ENCODE measurements at places on chromosomes 7 and 10.

- no peak for DNase-seq
Observed at GRCh38 chr10:16662923-16663322, 141.2 kb upstream of the C1QL3 start.

DNA sequence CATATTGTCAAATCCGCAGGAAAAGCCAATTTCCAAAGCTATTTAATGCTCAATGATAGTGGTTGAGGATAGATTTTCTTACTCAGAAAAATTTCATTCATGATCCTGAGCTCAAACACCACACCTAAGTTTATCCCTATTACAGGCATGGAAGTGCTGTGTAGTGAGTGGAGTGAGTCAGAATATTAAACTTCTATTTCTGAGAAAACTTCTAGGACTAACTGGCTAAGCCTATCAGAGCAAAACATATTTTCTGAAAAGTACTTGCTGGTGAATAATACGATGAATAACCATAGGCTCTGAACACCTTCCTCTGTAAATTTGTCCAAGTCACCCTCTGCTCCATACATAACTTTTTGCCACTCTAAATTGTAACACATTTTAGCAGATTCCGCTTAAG is 221.5 kb downstream of the SUGCT start:
- no peak for DNase-seq

GRCh38 chr7:150838965-150839650 is 13.2 kb upstream of the AOC1 start:
- no peak for DNase-seq

DNA sequence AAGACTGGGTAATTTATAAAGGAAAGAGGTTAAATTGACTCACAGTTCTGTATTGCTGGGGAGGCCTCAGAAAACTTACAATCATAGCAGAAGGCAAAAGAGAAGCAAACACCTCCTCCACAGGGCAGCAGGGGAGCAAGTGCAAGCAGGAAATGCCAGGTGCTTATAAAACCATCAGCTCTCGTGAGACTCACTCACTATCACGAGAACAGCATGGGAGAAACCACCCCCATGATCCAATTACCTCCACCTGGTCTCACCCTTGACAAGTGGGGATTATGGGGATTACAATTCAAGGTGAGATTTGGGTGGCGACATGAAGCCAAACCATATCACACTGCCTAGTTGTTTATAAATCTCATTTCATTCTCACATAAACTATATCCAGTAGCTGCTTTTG is 28.0 kb upstream of the CPN1 start:
- no peak for DNase-seq

- no peak for DNase-seq
Observed at GRCh38 chr7:7249814-7250213, 67.5 kb downstream of the C1GALT1 start.

DNA sequence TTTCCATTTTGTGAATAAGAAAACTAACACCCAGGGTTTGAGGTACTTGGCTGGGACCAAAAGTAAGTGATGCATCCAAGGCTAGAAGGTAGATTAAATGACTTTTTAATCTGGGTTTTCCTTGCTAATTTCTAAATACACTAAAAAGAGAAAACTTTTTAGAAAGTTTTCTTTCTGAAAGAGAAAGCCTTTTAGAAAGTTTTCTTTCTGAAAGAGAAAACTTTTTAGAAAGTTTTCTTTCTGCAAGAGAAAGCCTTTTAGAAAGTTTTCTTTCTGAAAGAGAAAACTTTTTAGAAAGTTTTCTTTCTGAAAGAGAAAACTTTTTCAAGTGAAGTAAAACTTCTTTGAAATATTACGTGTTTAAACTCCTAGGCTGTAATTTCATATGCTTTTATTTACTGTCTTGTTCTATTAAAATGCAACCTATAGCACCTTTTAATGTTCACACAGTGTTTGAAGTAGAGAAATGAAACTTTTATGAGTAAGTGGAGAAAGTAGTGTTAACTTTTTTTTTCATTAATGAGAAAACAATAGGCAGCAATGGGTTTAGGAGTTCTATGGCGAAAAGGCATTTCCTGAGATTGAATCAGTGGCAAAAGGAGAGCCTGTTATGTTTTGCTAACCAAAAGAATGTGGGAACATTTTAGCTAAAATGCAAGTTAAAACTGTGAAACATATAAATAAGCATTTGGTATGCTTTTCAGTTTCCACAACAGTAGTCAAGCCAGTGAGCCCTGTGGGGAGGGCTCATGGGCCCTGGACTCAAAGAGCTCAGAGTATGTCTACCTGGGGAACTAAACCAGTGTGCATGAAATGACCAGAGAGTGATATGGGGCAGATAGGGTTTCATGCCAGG is 103.7 kb downstream of the RBM20 start:
- DNase-seq = no peak

Measured in GF-D8 (cell line).